ENCODE measurements at places on chromosomes 7 and 10.

- peak; percentile 97 for DNase-seq
Measured at GRCh38 chr10:89553064-89553734, 17.8 kb upstream of the SLC16A12 start.

GRCh38 chr7:1404898-1405548 lies 54.2 kb downstream of the MICALL2 start:
- no peak for DNase-seq

DNA sequence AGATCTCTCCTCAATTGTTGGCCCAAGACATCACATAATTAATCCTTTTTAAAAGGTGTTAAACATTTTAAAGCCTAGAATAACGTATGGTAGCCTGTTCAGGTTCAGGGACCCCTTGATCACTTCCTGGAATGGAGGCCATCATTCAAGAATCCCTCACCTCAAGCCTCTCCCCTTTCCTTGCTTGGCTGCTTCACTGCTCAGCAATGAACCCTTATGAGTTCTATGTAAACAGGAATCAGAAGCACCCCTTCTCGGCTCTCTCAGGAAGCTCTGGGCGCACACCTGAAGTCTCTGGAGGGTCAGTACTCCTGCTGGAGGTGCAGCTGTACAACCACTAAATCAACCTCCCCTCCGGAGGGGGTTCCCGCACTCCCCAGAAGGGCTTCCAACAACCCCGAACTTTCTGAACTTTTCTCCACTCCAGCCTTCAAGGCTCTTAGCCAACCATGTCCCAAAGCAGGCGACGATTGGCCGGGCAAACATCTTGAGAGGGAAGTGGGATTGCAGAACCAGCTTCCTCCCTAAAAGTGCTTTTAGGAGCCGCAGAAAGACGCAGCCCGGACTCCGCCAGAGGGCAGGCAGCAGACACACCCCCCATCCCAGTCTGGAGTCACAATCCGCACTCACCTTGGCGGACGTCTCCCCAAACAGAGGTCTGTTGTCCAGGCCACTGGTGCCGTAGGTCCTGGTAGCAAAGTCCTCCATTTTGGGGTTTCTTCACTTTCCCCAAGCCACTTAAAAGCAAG lies 562 bp downstream of the TMEM243 start:
- peak; percentile 67 for DNase-seq

GRCh38 chr7:22351878-22352277 lies 5.1 kb downstream of the RAPGEF5 start:
- DNase-seq, result peak; percentile 28

GRCh38 chr7:2760098-2760889 lies 72.3 kb downstream of the AMZ1 start:
- peak; percentile 68 for DNase-seq

DNA sequence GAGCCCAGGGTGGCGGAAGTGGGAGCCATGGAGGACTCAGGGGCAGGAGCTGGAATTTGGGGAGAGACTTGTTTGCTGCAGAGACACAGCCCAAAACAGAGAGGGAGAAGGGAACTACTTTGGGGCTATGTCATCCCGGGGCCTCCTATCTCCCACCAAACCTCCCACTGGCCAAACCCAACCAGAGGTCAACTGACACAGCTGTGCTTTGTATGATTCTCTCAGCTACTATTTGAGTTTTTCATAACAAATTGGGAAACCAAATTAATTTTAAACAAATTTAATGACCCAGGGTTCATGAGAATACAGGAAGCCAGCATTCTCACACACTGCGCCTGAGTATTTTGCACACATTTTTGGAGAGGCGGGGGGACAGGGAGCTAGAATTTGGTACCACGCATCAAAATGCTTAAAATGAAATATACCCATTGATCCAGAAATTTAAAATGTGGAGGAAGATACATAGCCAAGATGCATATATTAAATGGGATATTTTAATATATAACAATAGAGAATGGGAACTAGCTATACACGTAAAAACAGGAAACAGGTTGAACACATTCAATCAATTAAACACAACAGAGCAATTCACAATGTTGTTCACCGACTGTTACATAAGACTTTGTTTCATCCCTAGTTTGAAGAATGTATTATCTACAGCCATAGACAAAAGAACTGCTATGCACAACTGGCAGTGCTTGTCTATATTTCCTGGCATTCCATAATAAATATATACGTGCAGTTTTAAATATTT lies 105.3 kb downstream of the PARD3 start:
- DNase-seq, result no peak

- DNase-seq, result peak; percentile 79
Measured at GRCh38 chr10:90911133-90912051, 9.5 kb downstream of the ANKRD1 start.

DNA sequence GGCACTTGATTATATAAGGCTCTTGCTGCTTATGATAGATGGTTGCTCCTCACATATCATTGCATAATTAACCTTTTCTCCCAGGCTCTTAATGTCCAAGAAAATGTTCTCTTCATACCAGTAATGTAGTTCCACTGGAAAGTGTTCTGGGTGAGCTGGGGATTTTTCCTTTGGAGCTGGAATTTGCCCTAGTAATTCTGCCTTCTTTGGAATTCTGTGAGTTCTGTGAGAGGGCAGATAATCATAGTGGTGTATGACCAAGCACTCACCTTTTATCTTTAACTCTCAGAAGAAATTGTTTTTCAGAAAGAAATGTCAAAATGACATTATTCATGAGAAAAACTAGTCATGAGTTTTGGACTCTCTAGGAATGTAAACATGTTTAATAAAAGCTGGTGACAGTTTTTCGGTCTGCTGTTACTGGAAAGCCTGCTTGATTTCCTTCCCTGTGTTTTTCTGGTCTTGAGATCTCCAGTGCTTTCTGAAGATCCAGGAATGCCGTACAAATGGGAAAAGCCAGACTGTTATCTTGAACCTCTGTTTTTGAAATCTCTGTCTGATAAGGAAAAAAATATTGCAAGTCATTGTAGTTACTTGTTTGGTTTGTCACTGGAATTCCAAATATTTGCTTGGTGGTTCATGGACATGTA lies 148.3 kb upstream of the PRPS1L1 start:
- no peak for DNase-seq

- no peak for DNase-seq
Measured at GRCh38 chr7:112036071-112036470, 170.1 kb downstream of the DOCK4 start.

- DNase-seq, result peak; percentile 11
Measured at GRCh38 chr7:132655131-132655727, 79.0 kb upstream of the PLXNA4 start.

DNA sequence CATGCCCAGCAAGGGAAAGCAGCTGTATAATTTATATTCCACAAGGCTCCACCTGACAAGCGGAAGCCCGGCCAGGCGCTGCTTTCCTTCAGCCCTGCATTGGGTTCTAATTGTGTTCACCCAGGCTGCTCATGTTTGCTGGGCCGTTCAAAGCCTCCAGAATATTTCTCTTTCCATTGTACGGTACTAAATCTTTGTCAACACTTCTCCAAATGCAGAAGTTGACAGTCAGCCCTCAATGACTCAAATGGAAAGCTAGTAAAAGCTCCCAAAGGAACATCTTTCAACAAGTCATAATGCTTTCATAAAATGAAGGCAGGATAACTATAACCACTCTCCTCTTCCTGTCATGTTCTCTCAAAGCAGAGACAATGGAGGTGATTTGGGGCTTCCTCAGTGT lies 17.8 kb upstream of the CPXM2 start:
- DNase-seq, result no peak

DNA sequence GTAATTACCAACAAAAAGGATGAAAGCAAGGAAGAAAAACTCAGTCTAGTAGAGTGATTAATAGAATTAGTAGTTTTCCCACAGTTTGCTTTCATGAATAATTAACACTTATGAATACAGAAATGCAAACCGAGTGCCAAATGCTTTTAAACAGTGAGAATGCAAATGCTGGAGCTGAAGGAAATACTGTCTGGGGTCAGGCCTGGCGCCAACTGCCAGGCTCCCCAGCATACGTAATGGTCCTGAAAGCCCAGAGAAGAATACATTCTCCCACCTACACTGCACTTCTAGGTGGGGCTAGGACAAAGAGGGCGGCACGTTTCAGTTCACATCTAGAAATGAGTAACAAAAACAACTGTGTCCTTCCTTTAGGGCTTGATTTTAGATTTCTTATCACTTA lies 30.0 kb downstream of the GLUD1 start:
- DNase-seq, result no peak

DNA sequence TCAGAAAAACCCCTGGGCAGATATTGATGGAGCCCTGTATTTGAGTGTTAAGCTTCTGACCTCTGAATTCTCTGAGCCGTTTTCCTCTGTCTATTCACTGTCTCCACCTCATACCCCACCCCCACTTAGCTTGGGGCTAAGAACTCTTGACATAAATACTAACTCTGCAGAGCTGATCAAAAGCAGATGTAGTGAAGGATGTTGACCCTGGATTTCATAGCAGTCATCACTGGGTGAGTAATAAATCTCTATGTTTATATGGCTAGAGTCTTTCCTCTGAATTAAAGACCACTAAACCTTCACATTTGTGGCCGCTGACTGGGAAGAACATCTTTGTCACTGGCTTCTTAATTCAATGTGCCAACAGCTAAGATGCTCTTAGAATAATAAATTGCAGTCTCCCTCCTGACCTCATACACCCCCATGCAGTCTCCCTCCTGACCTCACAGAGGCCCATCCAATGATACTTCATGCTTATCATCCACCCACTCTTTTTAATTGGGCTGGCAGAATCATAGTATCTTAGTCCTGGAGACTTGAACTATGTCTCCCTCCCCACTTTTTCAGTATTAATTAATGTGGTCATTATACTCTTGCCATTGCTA lies 78.0 kb upstream of the MACROH2A2 start:
- DNase-seq, result peak; percentile 97

- no peak for DNase-seq
Measured at GRCh38 chr10:26157734-26158133, 58.8 kb upstream of the GAD2 start.

GRCh38 chr10:52768001-52768532 lies 4.5 kb downstream of the MBL2 start:
- no peak for DNase-seq

GRCh38 chr10:25766213-25766612 lies 167.8 kb upstream of the MYO3A start:
- no peak for DNase-seq

Measured in EH (cell line).